HT-29 (cell line): ENCODE measurements at places on chromosomes 16 and 17. TPM values are rescaled to one million over a fixed set of nuclear protein-coding genes. Genes with fewer than 3 reads are reported as not detected.

Gene AOC3
- 0.23 TPM in 1 of 2 replicates, not detected in the other for total RNA-seq

Gene PRDM7
- total RNA-seq, result not detected in 2 replicates

Gene NTN3
- not detected in 2 replicates for total RNA-seq

Gene SLC9A5
- 2.2 and 2.7 TPM in 2 replicates for total RNA-seq

Gene AHSP
- not detected in 2 replicates for total RNA-seq

Gene RNF151
- total RNA-seq, result not detected in 2 replicates

Gene SAMD14
- 1.9 and 3.4 TPM in 2 replicates for total RNA-seq

Gene ABCC6
- total RNA-seq, result 1.9 and 5.1 TPM in 2 replicates

Gene CLEC19A
- total RNA-seq, result not detected in 2 replicates

DNA sequence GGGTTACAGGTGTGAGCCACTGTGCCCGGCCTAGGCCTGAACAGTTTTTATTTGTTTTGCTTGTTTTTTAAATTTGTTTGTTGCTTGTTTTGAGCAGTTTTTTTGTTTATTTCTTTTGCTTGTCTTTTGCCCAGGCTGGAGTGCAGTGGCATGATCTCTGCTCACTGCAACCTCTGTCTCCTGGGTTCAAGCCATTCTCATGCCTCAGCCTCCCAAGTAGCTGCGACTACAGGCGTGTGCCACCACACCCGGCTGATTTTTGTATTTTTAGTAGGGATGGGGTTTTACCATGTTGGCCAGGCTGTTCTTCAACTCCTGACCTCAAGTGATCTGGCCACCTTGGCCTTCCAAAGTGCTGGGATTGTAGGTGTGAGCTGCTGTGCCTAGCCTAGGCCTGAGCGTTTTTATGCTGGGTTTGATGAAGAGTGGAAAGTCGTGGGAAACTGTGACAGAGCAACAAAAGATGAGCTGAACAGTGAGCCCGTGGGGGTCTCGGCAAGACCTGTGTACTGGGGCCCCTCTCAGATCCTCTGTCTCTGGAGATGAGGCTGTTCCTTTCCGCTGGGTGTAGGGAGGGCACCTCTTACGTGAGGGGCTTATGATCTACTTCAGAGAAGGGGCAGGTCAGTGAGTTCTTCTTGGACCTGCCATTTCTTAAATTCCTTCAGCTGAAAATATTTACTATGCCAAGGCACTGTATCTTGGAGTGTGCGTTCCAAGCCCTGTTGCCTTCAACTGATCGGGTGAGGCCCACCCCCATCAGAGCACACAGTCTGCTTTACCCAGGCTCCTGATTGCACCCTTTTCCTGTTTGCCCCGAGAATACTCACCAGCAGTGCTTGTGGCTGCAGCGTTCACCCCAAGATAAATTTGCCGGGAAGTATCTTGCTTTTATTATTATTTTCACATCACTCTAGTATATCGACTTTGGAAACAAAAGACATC is 322.1 kb downstream of the SEC14L1 start:
- no peak for DNase-seq

DNA sequence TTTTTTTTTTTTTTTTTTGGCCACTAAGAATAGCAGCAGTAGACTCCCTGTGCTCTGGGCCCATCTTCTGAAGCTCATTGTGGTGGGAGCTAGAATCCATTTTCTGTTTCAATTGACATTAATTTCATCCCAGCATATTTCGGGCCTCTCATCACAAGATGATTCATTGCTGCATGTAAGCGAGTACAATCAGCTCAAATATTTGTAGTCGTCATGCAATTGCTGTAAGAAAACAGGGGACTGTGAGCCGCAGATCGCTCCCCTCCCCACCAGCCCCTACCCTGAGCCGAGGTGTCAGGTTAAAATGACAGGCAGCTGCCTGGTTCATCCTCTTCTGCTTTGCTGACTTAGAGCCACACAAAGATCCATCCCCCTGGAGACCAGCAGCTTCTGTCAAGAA is 358.8 kb upstream of the CDH5 start:
- no peak for DNase-seq

DNA sequence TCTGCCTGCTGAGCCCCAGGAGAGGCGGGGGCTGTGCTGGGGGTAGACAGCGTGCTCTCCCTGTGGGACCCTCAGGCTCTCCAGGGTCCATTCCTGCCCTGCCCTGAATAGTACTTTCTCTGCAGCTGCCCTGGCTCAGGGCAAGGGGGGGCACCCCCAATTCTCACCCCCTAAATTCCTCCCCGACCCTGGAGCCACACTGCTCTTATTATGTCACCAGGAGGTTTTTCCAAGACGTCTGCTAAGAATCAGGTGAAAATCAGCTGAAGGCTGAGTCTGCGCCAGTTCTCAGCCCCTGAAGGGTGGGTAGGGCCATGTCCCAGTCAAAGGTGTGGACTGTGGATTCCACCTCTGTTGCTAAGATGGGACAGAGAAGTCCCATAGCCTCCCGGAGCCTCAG is 49.9 kb upstream of the MAP3K14 start:
- no peak for DNase-seq

GRCh38 chr16:54576785-54577184 is 290.2 kb upstream of the IRX3 start:
- DNase-seq, result no peak

- DNase-seq, result no peak
These were observed 32.1 kb upstream of the CDC42EP4 start for GRCh38 chr17:73343739-73344454.

- DNase-seq, result no peak
These were observed 10.9 kb downstream of the ADGRG1 start for GRCh38 chr16:57639172-57639887.

GRCh38 chr16:58332997-58333700 is 38.3 kb upstream of the PRSS54 start:
- DNase-seq, result no peak
